LHCN-M2 (cell line): ENCODE measurements at places on chromosomes 1 and 21. TPM values are rescaled to one million over a fixed set of nuclear protein-coding genes. Genes with fewer than 3 reads are reported as not detected.

DNA sequence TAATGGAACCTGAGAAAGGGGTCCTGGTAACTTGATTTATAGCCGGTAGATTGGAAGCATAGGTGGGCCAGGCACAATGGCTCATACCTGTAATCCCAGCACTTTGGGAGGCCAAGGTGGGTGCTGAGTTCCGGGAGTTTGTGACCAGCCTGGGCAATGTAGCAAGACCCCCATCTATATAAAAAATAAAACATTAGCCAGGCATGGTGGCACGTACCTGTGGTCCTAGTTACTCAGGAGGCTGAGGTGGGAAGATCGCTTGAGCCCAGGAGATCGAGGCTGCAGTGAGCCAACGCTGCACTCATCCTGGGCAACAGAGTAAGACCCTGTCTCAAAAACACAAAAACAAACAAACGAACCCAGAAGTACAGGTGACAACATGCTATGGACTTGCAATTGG is 76.5 kb downstream of the ZNF281 start:
- DNase-seq = no peak

GRCh38 chr1:181036107-181036836 is 2.5 kb downstream of the MR1 start:
- DNase-seq = no peak

GRCh38 chr1:224542783-224543440 is 73.2 kb upstream of the CNIH3 start:
- peak; percentile 100 for DNase-seq

Gene TFF2
- total RNA-seq = not detected in 2 replicates

DNA sequence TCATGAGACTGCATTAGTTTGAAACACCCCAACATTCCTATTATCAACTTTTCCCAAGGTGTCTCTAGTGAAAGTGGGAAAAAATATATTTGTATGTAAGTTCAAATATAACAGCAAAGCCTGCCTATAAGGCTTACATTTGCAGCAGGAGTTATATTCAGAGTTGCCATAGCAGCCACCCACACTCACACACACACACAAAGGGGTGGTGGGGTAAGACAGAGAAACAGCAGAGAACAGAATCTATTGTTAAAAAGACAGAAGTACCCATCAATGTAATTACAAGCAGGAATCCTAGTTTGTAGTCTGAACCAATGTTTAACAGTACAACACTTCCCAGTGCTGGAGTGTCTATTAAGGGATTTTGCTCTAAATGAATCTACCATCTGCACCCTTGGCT is 55.0 kb downstream of the PLPPR5 start:
- DNase-seq = no peak

DNA sequence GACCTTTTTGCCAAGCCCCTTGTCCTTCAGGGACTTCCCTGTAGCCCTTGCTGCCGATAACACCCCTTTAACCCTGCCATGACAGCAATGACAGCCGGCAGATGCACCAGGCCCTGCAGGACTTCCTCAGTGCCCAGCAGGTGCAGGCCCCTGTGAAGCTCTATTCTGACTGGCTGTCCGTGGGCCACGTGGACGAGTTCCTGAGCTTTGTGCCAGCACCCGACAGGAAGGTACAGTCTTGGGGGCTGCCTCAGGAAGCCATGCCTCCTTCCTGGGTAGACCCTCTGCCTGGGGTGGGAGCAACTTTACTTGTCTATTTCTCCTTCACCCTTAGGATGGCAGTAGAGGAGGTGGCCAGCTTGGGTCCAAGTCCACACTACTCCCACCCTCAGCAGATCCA is 16.1 kb upstream of the PADI6 start:
- no peak for DNase-seq

DNA sequence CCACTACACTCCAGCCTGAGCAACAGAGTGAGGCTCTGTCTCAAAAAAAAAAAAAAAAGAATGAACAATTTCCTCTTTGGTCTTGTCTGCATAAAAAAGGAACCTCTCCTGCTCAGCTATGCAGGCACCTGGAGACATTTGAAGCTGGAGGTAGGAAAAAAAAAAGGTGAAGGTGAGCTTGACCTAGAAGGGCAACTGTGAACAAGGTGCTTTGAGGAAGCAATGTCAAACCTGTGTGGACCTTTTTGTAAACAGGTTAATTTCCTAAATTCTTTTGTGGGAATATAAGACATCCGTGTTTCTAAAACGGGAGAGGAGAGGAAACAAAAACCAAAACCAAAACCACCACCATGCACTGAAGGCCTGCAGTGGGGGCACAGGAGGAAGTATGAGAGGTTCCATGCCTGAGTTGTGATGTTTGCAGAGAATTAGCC is 77.5 kb downstream of the SLC45A1 start:
- DNase-seq = no peak

DNA sequence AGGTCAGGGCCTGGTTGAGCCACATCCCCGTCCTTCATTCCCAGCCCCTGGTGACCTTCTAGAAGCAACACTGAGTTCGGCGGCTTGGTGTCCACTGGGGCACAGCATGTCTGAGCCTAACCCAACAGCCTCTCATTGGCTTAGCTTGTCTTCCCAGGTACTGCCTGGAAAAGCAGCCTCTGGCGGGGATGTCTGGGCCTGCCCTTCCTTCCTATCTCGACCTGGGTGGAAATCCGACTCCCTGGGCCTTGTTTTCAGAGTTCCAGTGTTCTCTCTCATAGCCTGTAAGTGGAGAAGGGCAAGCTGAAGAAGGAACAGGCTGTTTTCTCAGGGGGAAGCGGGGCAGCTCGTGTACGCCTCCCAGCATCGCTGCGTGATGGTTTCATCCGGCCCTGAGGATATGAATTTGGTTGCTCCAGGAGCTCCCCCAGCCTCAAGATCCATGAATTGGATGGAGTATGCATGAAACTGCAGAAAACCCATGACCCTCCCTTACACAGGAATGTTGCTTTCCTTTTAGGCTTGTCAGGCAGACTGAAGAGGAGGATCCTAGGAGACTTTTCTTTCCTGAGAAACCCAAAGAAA is 116.5 kb upstream of the IRF2BP2 start:
- no peak for DNase-seq

GRCh38 chr1:59105548-59106507 is 191.1 kb upstream of the FGGY start:
- DNase-seq = no peak

- DNase-seq = no peak
Observed at GRCh38 chr1:199168888-199169585, 530.2 kb downstream of the PTPRC start.

Gene KRTAP19-3
- total RNA-seq = not detected in 2 replicates
